ENCODE measurements at places on chromosomes 3 and 15.

- DNase-seq, result no peak
These were observed 124.4 kb upstream of the PHLDB2 start for GRCh38 chr3:111734652-111735051.

DNA sequence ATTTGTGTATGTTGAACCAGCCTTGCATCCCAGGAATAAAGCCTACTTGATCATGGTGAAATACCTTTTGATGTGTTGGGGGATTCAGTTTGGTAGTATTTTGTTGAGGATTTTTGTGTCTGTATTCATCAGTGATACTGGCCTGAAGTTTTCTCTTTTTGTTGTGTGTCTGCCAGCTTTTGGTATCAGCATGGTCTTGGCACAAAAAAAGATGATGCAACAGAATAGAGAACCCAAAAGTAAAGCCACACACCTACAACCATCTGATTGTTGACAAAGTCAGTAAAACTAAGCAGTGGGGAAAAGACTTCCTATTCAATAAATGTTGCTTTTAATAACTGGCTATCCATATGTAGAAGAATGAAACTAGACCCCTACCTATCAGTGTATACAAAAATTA is 77.6 kb downstream of the TCF12 start:
- no peak for DNase-seq

DNA sequence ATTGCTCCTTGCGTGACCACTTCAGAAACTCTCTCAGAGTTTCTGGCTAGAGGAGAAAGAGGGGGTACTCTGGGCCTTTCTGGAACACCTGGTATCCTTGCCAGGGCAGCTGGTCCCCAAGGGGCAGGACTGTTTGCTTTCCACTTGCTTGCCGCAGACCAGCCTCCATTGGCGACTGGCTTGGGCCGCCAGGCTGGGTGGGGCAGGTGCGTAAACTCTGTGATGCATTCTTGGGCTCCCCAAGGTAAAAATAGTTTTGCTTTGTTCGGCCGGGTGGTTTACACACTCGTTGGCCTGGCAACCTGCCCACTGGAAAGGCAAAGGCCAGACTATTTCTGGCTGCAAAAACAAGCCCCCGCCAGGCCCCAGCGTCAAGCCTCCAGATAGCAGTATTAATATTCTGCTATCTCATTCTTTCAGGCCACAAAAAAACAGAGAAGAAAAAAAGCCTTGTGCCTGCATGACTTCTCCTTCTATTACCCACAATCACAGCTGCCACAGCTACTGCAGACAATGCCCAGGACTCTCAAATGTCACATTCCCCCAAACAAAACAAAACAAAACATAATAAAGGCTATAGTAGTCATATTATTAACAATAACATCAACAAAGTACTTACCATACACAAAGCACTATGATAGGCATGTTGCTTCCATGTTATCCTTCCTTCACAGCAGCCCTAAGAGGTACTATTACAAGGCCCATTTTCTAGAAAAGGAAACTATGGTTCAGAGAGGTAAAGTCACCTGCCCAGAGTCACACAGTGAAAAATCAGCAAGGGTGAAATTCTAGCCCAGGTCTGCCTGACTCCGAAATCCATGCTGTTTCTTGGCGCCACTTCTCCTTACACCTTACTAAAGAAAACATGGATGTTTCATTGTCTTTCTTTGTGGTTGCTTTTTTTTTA is 14.0 kb upstream of the SSUH2 start:
- peak; percentile 92 for DNase-seq

DNA sequence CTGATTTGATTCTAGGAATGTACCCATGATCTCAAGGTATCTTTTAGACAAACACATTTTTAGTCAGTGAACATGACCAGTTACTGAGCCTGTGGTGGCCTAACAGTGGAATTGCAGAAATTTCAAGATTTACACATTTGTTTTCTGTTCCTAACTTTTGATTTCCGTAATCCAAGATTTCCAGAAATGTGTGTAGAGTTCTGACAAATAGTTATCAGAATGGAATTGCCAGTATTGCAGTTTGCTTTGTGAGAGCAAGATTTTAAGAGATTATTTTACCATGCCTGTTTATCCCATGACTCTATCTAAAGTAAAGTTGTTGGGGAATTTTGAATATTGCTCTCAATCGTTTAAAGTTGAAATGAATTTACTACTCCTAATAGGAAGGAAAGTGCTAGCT is 11.7 kb upstream of the UTS2B start:
- DNase-seq, result no peak

GRCh38 chr15:43932907-43933306 is 106.1 kb downstream of the WDR76 start:
- no peak for DNase-seq

- DNase-seq, result no peak
These were observed 773.1 kb upstream of the NR2F2 start for GRCh38 chr15:95557226-95558046.

GRCh38 chr3:70064194-70064779 is 64.8 kb downstream of the SAMMSON start:
- no peak for DNase-seq

DNA sequence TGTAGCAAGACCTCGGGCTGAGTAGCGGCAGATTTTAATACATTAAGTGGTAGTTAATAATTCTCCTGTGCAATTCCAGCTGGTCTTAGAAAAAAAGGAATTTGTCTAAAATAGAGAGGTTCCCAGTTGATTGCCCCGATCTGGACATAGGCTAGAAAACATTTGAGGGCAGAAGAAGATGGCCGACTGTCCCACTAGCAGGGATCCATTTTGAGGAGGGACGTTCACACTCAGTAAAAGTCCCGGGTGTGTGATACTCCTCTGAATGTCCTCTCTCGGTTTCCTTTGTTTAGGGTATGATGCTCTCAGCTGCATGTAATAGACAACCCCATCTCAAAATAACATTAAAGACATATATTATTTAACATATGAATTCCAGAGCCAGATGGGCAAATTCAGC is 77.9 kb upstream of the OXTR start:
- DNase-seq, result no peak

- DNase-seq, result no peak
These were observed 165.0 kb downstream of the NR1D2 start for GRCh38 chr3:24110051-24110450.

DNA sequence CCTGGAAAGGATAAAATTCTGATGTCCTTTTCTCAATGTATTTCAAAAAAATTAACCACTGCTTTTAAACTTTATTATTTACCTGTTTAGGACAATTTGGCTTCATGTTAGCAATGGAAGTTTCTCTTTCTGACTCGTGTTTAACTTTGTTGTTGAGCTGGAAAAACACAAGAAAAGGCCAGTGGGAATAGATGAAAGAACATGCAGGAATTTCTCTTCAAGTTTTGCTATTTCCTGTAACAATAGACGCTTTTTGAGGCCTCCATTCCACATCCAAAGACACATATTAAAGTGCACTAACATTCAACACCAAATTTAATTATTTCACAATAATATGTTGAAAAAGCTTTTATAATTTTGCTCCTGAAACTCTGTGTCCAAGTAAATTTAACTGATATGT is 9.7 kb downstream of the RBMS3 start:
- no peak for DNase-seq

All from aorta (tissue), 5 donors.